Common myeloid progenitor, CD34-positive (primary cell): ENCODE measurements at places on chromosomes 5 and 9.

GRCh38 chr9:93674580-93675335 lies 98.4 kb downstream of the PHF2 start:
- no peak for DNase-seq

DNA sequence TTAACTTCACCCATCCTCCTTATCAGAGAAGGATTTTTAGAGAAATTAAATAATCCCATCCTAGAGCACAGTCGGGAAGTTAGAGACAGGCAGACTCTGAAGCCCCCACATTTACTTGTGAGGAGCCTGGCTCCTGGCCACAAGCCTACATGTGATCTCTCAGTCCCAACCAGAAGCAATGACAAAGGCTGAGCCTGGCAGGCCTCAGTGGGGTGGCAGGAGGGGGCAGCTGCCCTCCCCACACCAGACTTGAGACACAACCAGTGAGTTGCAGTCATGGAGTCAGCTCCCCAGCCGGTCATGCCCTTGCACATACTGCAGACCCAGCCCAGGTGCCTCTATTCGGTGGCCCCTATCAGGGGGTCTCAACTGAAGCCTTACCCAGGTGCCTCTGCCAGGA lies 11.0 kb downstream of the NAIF1 start:
- no peak for DNase-seq

GRCh38 chr9:94941211-94941875 lies 214.8 kb downstream of the AOPEP start:
- DNase-seq, result no peak

- no peak for DNase-seq
Measured at GRCh38 chr9:136160381-136160841, 41.7 kb upstream of the TMEM250 start.

GRCh38 chr5:180669661-180670060 lies 20.3 kb upstream of the FLT4 start:
- DNase-seq, result no peak

- DNase-seq, result no peak
Measured at GRCh38 chr5:97100476-97100875, 41.9 kb downstream of the LIX1 start.

- DNase-seq, result no peak
Measured at GRCh38 chr5:168714046-168714445, 134.9 kb upstream of the PANK3 start.

- no peak for DNase-seq
Measured at GRCh38 chr5:122083535-122083934, 5.5 kb upstream of the LOX start.

DNA sequence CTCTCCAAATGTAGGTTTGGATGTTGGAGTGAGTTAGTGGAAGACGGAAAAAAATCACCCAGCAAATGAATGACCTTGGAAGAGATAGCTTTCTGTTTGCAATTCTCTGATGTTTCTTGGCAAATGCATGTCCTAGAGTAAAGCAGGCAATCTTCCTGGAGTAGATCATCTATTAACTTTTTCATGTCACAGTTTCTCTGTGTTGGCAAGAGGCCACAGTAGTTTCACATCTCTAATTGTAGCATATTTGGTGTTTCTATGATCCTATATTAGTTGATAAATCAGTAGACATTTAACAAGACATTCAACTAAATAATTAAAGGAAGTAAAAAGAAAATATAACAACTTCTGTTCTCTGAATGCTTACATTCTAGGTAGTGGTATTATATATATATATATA lies 138.2 kb upstream of the MINAR2 start:
- DNase-seq, result no peak

DNA sequence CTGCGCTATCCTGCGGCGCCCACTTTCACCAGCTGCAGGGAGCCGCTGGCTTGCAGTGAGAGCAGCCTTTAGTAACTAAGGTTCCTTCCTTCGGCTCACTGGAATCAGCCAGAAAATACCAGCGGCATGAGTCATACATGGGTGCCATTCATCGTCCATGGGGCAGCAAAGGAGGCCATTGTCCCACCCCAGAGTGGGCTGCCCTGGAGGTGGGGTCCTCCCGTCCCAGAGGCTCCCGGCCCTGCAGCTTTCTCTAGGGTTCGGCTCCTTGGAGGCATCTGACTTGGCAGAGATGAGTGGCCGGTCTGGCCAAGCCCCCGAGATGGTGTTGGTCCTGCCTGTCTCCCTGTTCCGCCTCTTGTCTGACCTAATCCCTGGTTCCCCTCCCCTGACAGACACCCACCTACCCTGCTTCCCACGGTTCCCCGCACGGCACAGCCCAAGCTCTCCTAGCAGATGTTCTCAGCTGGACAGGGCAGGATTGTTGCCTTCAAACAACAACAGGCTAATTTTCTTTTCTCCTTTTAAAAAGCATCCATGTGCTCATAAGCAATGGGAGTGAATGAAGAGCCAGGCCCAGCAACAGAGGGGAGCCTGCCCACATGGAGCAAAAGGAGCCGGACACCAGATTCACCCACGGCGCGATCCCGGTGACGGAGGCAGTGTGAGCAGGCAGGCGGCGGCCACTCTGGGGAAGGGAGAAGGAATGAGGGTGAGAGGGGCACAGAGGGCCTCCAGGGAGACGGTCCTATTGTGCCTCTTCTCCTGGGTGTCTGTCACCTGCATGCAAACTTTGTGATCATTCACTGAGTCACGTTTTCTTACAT lies 97.0 kb upstream of the COL5A1 start:
- no peak for DNase-seq

GRCh38 chr5:81881595-81881994 lies 90.2 kb upstream of the ATG10 start:
- no peak for DNase-seq

DNA sequence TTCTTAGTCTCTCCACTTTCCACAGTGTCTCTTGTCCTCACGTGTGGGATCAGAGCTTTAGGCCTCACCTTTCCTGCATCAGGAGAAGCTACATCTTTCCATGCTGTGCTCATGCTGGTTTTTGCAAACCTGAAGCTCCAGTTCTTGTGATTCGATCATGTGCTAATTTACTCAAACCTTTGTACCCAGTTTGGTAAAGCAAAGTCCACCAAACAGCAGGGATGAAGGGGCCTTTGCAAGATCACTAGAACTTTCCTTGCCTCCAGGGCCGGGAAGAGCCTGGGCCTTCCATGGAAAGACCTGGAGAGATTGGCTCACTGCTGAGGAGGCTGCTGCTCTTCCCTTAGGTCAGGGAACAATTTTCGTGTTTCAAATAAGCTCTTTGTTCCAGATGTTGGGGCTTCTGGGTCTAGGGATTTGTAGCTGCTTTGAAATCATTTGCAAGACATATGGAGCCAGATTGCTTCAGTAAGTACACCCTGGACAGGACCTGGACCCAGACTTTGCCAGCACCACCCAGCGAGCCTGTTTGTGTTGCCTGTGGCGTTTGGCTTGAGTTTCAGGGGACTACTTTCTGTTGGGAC lies 18.7 kb upstream of the SPATA31E1 start:
- no peak for DNase-seq

DNA sequence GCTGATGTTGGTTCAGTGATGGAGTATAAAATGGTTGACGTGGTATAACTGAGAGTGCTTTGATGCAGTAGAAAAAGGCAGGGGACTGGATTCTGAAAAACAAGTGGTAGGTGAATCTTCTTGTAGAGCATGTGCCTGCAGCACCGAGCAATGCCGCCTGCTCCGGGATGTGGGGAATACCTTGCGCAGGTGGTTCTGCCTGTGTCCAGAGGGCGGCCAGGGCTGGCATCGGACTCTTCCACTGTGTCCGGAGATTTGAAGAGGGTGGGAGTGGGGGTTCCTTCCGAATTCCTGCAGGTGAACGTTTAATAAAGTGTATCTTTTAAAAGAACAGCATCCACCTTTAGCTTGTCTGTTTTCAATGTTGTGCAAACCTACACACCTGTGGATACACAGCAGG lies 238.0 kb downstream of the FANCC start:
- no peak for DNase-seq

DNA sequence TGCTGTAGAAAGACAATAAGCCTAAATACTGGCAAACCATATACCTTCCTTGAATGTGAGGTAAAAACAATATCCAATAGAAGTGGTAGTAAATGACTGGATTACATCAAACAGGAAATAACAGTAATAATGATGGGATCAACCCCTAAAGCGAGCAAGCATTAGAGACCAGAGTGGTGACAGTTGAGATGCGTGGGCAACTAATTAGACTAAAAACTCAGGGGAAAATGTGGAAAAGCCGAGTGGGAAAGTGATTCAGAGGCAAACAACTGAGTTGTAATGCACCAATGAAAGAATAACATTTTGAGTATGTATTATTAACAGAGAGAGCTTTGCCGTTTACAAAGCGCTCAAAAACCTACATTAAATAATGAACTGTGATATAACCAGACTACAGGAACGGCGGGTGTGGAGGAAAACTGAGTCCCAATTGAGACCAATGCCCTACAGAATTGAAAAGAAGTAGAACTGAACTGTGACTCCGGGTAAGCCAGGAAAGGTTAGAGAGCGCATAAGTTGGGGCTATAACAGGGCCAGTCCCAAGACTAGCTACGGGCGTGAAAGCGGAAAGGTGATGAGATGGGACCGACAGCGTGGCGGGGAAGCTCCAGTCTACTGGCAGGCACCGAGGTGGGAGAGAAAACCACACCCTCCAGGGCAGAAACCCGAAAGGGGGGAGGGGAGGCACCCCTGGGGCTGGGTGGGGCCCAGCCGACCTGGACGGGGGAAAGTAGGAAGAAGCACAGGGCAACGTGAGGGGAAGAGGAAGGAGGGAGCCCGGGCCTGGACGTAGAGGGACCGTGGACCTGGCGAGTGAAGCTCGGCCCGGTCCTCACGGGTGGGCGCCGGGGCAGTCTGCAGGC lies 592 bp downstream of the UBAP2 start:
- DNase-seq, result no peak

GRCh38 chr9:77475641-77476473 lies 172.3 kb downstream of the GNA14 start:
- peak; percentile 23 for DNase-seq

DNA sequence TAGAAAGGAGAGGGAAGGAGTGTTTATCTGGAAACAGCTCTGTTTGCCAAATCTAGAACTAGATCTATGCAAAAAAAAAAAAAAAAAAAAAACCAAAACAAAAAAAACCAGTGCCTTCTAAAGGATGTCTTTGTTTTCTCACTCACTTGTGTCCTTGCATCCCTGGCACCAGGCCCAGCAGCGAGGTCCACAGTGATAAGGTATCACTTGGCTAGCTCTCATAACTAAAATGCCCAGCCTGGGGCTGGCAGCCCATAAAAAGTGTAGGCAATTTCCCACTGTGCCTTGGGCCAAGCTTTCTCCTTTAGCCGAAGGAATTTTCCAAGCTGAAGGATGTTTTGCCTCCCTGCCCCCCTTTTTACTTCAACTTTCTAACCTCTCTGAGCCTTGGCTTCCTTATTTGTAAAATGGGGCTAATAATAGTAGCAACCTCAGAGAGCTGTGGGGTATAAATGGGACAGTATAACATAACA lies 20.8 kb downstream of the RGS3 start:
- peak; percentile 15 for DNase-seq
